Activated CD8-positive, alpha-beta T cell treated with anti-CD3 and anti-CD28 coated beads for 36 hours (primary cell): ENCODE measurements at places on chromosomes 5 and 9.

GRCh38 chr9:71756753-71757152, 11.6 kb downstream of the CEMIP2 start:
- H3K27ac ChIP-seq: peak overlapping the region; percentile 16
- H3K36me3 ChIP-seq: peaks cover 16% of the 10 kb centered on the region
- DNase-seq: no peak
- H3K4me1 ChIP-seq: peaks cover 72% of the 10 kb centered on the region
- no peaks in the 10 kb centered on the region for H3K27me3 ChIP-seq
- H3K4me3 ChIP-seq: no peak overlapping the region

DNA sequence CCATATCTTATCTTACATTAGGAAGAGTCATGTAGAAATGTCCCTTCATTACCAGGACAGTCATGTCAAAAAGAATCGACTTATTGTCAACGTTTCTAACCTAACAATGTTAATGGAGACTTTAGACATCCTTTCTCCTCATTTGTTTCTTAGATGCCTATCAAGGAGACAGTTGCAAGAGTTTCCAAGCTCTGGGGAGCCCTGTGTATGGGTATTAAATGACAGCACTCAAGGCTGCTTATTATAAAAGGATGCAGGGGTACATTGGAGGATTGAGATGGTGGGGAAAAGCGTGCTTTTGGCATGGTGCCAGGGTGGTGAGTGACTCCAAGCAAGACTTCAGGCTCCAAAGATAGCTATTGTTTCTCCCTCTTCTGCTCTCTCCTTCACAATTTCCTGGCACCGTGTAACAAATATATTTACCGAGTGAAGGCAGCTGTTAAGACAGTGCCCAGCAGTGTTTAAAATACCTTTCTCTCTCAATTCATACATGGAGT, 461.3 kb upstream of the CLINT1 start:
- H3K27me3 ChIP-seq: no peaks in the 10 kb centered on the region
- H3K27ac ChIP-seq: no peak overlapping the region
- no peak overlapping the region for H3K4me3 ChIP-seq
- H3K4me1 ChIP-seq: no peaks in the 10 kb centered on the region

DNA sequence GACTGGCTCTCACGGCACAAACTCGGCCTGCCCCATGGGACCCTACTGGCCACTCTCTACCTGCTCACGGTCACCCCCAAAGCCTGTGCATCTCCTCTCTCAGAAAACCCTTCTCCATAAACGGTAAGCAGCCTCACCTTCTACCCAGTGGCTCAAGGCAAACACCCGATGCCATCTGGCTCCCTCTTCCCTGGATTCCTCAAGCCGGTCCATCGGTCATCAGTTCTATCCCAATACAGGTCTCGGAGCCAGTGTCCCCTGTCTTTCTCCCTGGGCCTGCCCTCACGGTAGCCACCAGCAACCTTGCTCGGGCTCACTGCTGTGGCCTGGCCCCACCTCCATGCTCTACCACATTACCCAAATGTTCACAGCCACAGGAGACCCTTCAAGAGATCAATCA, 134.1 kb downstream of the ROR2 start:
- no peaks in the 10 kb centered on the region for H3K4me1 ChIP-seq
- no peak overlapping the region for H3K4me3 ChIP-seq
- H3K27ac ChIP-seq: no peak overlapping the region
- no peaks in the 10 kb centered on the region for H3K27me3 ChIP-seq
- no peaks in the 10 kb centered on the region for H3K36me3 ChIP-seq

- DNase-seq: no peak
- peaks cover 29% of the 10 kb centered on the region for H3K36me3 ChIP-seq
- H3K27me3 ChIP-seq: no peaks in the 10 kb centered on the region
- H3K4me3 ChIP-seq: no peak overlapping the region
- no peak overlapping the region for H3K27ac ChIP-seq
These were observed 19.4 kb upstream of the C1QTNF3 start for GRCh38 chr5:34062419-34062818.

GRCh38 chr5:1840741-1841521, 39.7 kb downstream of the NDUFS6 start:
- H3K4me3 ChIP-seq: no peak overlapping the region
- DNase-seq: no peak
- peaks cover 11% of the 10 kb centered on the region for H3K27me3 ChIP-seq
- H3K27ac ChIP-seq: no peak overlapping the region
- no peaks in the 10 kb centered on the region for H3K36me3 ChIP-seq
- no peaks in the 10 kb centered on the region for H3K4me1 ChIP-seq

GRCh38 chr9:133182151-133182550, 18.4 kb upstream of the GBGT1 start:
- DNase-seq: no peak
- H3K4me1 ChIP-seq: peaks cover 16% of the 10 kb centered on the region
- peaks cover 21% of the 10 kb centered on the region for H3K27me3 ChIP-seq
- no peaks in the 10 kb centered on the region for H3K36me3 ChIP-seq

GRCh38 chr5:6719896-6720560, 6.8 kb downstream of the TENT4A start:
- peaks cover 88% of the 10 kb centered on the region for H3K4me1 ChIP-seq
- no peak overlapping the region for H3K27ac ChIP-seq
- H3K36me3 ChIP-seq: peaks cover 70% of the 10 kb centered on the region
- no peaks in the 10 kb centered on the region for H3K27me3 ChIP-seq
- no peak for DNase-seq

DNA sequence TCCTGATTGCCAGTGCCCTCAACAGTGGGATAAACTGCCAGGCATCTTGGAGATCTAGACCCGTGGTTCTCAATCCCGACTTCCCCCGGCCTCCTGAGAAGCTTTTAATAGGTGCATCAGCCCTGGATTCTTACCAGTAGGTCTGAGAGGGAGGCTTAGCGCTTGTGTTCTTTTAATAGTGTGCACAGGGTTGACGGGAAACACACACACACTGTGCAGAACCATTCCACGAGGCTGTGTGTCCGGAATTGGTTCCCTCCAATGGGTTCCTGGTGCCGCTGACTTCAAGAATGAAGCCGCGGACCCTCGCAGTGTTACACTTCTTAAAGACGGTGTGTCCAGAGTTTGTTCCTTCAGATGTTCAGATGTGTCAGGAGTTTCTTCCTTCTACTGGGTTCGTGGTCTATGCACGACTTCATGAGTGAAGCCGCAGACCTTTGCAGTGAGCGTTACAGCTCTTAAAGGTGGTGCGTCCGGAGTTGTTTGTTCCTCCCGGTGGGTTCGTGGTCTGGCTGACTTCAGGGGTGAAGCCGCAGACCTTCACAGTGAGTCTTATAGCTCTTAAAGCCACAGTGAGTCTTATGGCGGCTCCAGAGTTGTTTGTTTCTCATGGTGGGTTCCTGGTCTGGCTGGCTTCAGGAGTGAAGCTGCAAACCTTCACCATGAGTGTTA, 46.6 kb upstream of the PRSS3 start:
- peaks cover 36% of the 10 kb centered on the region for H3K4me1 ChIP-seq
- H3K27me3 ChIP-seq: peaks cover 53% of the 10 kb centered on the region
- H3K4me3 ChIP-seq: peak overlapping the region; percentile 74
- H3K27ac ChIP-seq: peak overlapping the region; percentile 56
- peak; percentile 83 for DNase-seq
